ENCODE measurements at places on chromosomes 3 and 15.

- DNase-seq, result no peak
Observed at GRCh38 chr3:15809313-15809712, 11.5 kb upstream of the ANKRD28 start.

- DNase-seq, result no peak
Observed at GRCh38 chr3:69239063-69239462, 116.7 kb upstream of the LMOD3 start.

- DNase-seq, result no peak
Observed at GRCh38 chr15:64975390-64975789, 14.3 kb downstream of the SPG21 start.

- no peak for DNase-seq
Observed at GRCh38 chr3:10547841-10548783, 42.7 kb upstream of the ATP2B2 start.

DNA sequence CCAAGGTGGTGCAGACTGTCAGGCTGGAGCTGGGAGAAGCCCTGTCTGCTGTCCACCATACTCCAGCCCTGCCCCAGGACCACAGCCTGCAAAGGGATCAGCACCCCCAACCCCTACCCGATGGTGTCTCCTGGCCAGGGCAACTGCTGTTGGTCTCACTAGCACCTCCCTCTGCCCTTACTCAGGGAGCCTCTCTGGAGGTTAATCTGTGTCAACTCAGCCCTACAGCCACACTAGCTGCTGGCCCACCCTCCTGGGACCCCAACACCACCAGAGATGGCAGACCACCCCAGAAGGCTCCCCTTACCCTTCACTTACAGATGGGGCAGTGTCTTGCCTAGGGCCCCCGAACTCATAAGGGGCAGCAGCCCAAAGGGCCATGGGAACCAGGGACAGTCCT is 65.2 kb downstream of the TLE3 start:
- no peak for DNase-seq

GRCh38 chr3:152113413-152113812 is 155.3 kb upstream of the MBNL1 start:
- DNase-seq, result no peak

- DNase-seq, result no peak
Observed at GRCh38 chr3:61919371-61919770, 358.0 kb downstream of the PTPRG start.

- DNase-seq, result no peak
Observed at GRCh38 chr15:31353931-31354330, 27.3 kb downstream of the KLF13 start.

DNA sequence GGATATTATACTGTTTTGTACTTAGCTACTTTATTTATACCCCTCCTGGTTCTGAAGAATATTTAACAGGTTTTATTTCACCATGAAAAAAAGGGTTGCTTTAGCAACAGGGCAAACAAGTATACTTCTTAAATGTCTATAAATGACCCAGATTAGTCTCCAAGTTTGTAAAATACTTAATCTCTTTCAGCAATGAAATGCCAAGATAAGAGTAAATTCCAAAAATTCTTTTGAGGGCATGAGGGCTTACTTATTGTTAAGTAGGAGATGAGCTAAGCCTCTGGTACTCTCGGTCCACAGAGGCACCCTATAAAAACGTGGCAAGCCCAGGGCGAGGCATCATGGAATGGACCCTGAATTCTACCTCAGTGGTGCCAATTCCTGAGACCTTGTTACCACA is 264.8 kb upstream of the NSMCE3 start:
- no peak for DNase-seq

DNA sequence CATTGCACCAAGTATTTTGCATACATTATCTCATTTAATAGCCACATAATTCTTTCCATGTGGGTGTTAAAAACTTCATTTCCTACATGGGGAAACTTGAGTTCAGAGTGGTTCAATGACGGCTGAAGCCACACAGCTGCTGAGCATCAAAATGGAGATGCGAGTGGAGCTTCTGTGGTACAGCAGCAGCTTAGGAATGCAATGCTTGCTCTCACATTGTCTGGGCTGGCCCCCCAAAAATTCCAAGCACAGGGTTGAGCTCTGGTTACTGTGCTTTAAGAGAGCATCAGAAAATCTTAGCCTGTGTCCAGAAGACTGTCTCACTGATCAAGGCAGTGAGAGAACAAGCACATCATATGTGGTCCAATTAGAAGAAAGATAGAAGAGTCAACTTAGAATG is 57.4 kb upstream of the GADL1 start:
- no peak for DNase-seq

GRCh38 chr15:80266745-80267144 is 14.7 kb upstream of the CTXND1 start:
- no peak for DNase-seq

GRCh38 chr15:27468151-27468591 is 497.2 kb downstream of the GABRG3 start:
- no peak for DNase-seq

DNA sequence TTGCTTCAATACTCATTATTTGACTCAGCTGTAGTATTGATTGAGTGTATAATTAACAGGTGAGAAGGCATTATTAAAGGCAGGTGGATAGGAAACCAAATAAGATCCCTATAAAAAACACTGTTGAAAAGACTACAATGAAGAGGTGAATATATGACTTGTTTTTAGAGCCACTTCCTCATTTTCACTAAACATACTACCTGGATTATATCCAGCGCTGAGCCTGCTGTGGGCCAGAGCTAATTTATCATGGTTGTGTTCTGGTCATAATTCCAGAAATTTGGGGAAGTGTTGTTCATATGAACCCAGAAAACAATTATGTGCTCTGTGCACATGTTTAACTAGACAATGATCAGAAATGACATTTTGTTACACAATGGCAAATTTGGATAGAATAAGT is 235.3 kb upstream of the MME start:
- DNase-seq, result no peak

DNA sequence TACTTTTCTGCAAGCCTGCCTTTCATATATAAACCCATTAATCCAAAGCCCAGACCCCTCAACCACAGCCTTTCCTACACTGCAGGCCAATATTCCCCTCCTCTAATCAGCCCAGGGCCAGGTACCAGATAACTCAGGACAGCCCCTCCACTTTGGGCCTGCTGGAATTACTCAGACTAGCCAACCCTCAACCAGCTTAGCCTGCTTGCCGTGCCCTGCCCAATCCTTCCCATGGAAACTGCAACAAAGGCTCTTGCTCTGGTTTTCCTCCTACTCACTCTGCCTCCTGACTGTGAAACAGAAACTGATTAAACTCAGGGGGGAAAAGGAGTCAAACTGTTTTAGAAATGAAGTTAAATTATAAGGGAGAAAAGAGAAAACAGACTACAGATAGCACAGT is 248.1 kb downstream of the KLF13 start:
- DNase-seq, result peak; percentile 24

DNA sequence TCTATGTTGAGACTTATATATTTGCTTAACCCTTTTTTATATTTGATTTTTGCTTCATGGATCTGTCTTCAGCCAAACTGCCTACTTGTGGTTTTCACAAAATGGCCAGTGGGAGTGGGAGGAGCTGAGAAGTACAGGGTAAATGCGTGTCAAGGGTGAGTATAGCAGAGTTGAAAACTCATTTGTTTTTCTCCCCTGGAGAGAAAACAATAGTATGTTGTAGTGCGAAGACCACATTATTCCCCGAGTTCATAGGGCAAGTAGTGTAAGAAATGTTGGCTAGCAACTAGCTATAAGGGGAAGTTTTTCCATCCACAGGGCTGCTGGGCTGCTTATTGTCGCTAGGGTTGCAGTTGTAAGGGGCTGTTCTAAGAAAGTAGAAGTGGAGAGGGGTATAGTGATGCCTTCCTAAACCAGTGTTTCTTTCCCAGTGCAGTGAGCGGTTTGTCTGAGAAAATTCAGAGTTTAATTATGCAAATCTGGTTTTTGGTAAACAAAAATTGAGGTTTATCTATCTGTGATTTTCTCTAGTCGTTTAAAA is 153.8 kb upstream of the AZI2 start:
- no peak for DNase-seq

- no peak for DNase-seq
Observed at GRCh38 chr3:148518520-148518919, 179.2 kb upstream of the AGTR1 start.

DNA sequence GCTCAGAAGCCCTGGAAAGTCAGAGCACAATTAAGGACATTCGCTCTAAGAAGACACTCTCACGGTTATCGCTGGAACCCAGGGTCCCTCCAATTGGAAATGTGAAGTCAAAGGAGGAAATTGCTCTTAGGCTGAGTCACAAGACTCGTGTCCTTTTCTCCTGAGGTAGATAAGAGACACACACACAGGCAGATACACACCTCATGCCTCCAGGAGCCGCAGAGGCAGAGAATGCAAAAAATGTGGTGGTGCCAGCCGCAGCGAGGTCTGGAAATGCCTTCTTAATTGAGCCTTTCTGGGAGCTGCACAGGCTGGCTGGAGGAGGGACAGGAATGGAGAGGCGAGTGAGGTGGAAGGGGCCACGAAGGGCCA is 189.3 kb downstream of the OPA1 start:
- DNase-seq, result no peak

GRCh38 chr3:52704611-52705437 is 767 bp downstream of the GLT8D1 start:
- DNase-seq, result no peak

DNA sequence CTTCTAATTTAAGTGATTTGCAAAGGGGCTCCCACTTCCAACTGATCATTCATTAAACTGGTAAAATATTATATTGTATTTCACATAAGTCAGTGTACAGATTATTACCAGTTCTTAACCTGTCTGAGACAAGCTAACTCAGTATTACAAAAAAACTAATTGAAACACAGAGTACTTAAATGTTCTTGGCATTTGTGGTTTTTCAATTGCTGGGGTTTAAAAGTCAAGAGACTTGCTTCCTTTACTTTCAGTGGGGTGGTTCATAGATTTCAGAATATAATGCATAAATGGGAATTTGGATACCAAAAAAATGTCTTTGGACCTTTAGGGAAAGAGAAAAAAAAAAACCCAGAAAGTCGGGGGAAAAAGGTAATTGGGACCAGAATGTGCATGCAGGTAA is 85.0 kb downstream of the ATP10A start:
- DNase-seq, result no peak

- DNase-seq, result no peak
Observed at GRCh38 chr3:42045708-42046243, 45.4 kb upstream of the TRAK1 start.

- no peak for DNase-seq
Observed at GRCh38 chr3:153171918-153172317, 9.9 kb downstream of the RAP2B start.

- DNase-seq, result no peak
Observed at GRCh38 chr3:14672588-14672987, 2.4 kb upstream of the C3orf20 start.

GRCh38 chr3:124786511-124787241 is 56.4 kb downstream of the UMPS start:
- peak; percentile 37 for DNase-seq

GRCh38 chr15:61232266-61232665 is 3.2 kb upstream of the RORA start:
- DNase-seq, result no peak

- no peak for DNase-seq
Observed at GRCh38 chr3:72205297-72205826, 420.4 kb upstream of the PROK2 start.

- no peak for DNase-seq
Observed at GRCh38 chr3:127222163-127222562, 29.2 kb downstream of the PRR23E start.

GRCh38 chr15:92970656-92971055 is 70.5 kb downstream of the CHD2 start:
- DNase-seq, result no peak

DNA sequence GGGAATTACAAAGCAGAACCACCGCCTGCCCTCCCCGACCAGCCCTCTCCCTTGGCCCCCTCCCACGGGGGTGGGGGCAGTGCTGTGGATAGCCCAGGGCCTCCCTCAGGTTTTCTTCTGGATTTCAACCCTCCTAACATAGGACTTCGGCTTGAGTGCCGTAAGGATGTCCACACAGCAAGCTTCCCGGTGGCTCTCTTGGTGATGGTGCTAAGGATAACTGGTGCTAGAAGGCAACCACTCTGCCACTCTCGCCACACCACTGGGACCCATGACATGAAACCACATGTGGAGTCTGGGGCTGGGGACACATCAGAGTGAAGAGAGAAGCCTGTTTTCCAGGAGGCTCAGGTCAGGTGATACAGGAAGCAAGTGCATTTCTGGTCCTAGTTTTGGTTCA is 35.4 kb downstream of the SCN5A start:
- no peak for DNase-seq

- DNase-seq, result no peak
Observed at GRCh38 chr3:143594206-143594605, 254.1 kb downstream of the SLC9A9 start.

DNA sequence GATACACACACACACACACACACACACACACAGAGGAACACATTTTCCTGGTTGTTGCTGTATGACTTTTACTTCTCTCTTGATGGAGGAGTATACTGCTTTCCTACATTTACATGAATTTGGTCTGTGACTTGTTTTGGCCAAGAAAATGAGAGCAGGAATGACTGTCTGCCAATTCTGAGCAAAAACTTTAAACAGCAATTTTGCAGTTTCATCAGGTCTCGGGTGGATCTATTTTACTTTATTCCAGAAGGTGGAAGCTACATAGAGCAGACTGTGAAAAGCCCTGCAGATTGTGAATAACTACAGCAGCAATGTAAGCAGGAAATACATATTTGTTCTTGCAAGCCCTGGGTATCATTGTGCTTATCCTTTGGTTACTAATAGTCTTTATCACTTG is 1350.0 kb upstream of the EPHA6 start:
- DNase-seq, result no peak

DNA sequence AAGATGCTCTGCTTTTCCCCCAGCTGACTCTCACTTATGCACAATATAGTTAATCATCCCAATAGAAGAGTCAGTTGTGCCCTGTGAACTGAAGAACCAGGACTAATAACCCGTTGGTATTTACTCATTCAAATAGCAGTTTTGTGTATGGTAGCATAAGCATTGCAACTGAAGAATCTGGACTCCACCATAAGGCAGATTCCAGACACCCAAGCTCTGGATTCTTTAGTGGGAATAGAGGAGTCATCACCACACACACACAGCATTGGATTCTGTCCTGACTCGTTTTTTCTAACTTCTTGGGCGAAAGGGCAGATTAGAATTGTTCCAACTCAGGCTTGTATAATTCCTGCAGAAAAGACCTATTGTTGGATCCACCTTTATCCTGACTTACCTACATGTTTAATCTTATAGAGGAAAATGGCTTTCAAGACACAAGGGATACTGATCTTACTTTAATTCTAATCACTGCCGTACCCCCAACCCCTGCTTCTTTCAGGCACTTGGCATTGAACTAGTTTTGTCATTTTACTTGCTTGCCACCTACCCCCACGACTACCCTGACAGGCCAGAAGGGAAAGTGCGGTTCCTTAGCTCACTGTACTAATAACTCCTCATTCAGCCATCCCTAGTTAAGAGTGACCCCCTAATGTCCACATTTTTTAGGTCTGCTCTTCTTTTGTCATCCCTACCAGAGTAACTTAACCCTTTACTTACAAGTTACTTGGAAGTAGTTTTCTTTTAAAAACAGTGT is 42.3 kb downstream of the NKIRAS1 start:
- DNase-seq, result no peak

- DNase-seq, result no peak
Observed at GRCh38 chr3:26562021-26562768, 60.4 kb upstream of the LRRC3B start.

GRCh38 chr3:172367205-172368105 is 80.8 kb downstream of the GHSR start:
- DNase-seq, result no peak
